AG04449 (cell line): ENCODE measurements at places on chromosomes 11 and 22.

DNA sequence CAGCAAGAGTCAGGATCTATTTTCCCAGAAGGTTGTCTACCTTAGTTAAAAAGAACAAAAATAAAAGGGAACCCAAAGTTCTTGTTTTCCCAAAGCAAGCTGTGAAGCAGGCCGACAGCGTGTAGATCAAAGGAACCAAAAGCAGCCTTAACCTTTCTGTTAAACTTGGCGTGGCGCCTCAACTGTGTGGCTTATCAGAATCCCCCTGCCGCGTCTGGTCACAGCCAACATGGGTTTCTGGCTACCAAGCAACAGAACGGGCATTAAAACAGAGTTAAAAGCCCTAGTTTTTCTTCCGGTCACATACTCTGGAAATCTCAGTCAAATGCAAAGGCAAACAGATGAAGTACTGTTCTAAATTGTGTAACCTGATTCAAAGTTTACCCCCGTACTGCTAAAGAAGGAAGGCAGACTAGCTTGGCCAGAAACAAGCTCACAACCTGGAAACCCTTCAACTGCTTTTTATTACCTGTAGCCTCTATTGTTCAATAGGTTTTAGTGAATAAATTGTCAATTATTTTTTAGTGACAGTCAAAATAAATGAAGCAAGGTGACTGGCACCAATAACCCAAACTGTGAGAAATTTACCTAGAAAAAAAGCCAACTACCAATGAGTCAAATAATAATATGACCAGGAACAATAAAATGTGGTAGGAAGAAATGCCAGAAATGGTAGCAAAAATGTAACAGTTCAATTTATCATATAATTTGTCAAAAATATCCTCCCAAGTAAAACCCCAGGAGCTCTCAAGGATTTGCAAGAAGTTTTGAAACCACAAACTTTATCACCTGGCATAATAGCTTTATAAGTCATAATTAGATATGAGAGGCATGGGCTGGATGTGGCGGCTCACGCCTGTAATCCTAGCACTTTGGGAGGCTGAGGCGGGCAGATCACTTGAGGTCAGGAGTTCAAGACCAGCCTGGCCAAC lies 21.4 kb downstream of the CHKA start:
- no peak for DNase-seq

DNA sequence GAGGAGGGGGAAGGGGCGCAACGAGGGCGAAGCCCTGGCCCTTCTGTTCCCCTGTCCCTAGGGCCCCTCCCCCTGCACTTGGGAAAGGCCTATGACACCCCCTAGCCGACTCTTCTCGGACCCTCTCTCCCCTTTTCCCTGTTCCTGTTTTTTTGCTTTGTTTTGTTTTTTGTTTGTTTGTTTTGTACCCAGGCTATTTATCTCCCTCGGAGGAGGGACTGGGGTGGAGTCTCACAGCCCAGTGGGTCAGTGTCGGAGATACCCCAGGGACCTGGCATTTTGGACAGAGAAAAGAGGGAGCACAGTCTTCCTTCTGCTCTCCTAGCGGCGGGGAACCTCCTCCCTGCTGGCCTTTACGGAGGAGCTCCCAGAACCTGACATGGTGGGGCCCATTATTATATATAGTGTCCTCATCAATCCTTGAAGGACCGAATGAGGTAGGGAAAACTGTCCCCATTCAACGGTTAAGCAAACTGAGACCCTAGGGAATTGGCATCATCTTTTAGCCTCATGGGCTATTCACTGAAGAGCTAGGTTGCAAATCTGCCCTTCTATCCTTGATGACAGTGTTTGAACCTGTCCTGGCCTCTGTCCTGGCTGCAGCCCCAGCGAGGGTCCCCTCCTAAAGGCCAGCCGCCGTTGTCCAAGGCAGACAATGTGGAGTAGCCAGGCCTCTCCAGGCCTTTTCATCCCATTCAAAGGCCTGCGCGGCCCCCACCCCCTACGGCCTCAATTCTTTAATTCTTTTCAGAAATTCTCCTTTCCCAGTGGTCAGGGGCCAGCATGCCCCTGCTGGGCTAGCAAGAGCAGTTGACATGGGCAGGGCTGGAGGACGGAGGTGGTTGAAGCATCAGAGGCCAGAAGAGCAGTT lies 911 bp downstream of the EMID1 start:
- no peak for DNase-seq

- DNase-seq = no peak
These were observed 12.4 kb downstream of the UCP2 start for GRCh38 chr11:73969991-73970800.

GRCh38 chr22:28143961-28144745 lies 225.1 kb upstream of the PITPNB start:
- DNase-seq = no peak

DNA sequence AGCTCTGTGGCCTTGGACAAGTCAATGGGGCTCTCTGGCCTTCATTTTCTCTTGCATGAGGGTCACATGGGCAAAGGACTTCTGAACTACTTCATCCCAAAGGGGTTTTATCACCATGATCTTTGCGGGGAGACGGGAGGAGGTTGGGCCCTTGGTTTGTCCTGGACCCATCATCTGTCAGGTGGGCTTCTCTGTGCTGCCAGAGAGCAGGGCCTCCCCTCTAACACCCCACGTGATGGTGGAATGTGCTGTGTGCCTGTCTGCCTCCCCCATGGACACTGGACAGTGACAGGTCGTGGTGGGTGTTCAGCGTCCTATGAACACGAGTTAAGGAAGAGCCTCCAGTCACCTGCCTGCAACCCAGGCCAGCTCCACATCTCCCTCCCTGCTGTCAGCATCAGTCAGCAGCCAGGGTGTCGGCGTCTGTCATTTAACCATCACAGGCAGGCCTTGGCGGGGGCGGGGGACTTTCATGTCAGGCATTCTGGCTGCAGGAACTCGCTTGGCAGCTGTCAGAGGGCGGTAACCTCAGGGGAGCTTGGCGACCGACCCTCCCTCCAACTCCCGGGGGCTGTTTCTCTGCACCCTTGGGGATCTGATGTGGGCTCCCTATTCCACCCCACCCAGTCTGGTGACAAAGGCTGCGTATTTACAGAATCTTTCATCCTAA lies 2.6 kb upstream of the SUN2 start:
- no peak for DNase-seq

DNA sequence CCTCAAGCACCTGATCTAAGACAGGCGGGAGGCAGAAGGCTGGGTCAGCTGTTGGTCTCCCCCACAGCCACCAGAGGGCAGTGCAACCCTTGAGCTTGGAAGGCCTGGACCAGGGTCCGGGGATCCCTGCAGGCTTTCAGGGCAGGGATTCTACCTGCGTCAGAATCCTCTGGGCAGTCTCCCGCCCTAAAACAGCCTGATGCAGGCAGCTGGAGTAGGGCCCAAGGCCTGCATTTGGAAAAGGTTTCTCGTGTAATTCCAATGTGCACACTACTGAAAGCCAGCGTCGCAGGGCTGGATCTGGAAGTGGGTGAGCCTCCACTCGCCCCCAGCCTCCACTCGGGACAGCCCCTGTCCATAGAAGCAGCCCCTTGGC lies 31.8 kb downstream of the BID start:
- no peak for DNase-seq

DNA sequence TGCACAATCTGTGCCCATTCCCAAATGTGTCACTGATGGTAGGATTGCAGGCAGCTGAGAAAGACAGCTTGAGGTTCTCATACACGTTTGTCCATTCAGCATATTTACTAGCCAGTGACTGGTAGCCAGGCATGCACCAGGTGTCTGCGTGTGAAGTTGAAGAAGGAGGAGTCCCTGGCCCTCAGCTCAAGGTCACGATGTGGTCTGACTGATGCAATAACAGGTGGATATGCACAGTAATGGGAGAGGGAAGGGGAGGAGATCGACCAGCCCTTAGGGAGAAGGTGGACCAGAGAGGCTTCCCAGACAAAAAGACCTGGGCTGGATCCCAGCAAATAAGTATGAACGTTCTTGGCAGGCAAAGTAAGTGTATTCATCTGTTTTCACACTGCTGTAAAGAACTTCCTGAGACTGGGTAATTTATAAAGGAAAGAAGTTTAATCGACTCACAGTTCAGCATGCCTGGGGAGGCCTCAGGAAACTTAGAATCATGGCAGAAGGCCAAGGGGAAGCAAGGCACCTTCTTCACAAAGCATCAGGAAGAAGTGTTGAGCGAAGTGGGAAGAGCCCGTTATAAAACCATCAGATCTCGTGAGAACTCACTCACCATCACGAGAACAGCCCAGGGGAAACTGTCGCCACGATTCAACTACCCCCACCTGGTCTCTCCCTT lies 96.0 kb downstream of the MN1 start:
- DNase-seq = no peak

GRCh38 chr11:12441231-12441861 lies 64.0 kb downstream of the PARVA start:
- DNase-seq = no peak

- DNase-seq = no peak
These were observed 398.9 kb downstream of the ETS1 start for GRCh38 chr11:128188346-128189004.

GRCh38 chr11:112285841-112286311 lies 25.2 kb upstream of the PLET1 start:
- no peak for DNase-seq

DNA sequence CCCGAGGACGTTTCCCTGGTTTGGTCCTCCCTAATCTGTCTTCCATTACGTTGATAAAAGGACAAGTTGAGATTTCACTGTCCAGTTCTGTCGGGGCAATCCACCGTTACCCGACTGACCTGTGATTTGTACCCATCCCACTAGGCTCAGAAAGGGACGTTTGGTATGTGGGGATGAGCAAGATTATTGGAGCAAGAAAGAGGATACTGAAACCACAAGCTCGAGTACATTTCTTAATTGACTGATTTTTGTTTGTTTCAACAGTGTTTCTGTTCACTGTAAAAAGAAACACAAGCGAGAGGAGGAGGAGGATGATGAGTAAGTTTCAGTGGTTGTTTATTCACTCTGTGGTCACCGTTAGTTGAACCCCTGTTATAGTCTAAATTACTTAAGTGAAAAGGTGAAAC lies 969 bp downstream of the CCDC117 start:
- DNase-seq = peak; percentile 19

GRCh38 chr11:17604201-17604914 lies 57.3 kb downstream of the OTOG start:
- no peak for DNase-seq

GRCh38 chr11:7545611-7546010 lies 31.8 kb downstream of the PPFIBP2 start:
- no peak for DNase-seq

GRCh38 chr11:17905477-17905876 lies 107.4 kb downstream of the SERGEF start:
- DNase-seq = no peak

GRCh38 chr22:25420925-25421904 lies 143.3 kb upstream of the GRK3 start:
- DNase-seq = no peak

GRCh38 chr11:43687120-43687791 lies 6.7 kb downstream of the HSD17B12 start:
- no peak for DNase-seq

DNA sequence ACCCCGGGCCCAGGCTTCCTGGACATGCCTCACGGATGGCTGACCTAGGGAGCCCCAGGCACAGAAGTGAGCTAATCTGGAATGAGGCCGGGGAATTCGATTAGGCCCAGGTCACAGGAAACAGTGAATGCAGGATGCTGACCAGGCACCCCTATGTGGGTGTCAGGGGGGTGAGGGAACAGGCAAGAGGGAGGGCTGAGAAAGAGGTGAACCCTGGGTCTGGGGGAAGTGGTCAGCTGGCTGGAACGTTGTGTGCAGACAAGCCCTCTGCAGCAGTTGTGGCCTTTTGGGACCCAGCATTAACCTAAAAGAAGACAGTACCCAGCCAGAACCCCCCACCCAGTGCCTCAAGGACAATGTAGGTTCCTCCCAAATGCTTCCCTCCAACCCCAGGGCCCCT lies 8.1 kb downstream of the SERHL2 start:
- DNase-seq = no peak

- DNase-seq = no peak
These were observed 109.9 kb downstream of the EMSY start for GRCh38 chr11:76554767-76555166.
